RWPE1 (cell line): ENCODE measurements at places on chromosomes 3 and 15.

DNA sequence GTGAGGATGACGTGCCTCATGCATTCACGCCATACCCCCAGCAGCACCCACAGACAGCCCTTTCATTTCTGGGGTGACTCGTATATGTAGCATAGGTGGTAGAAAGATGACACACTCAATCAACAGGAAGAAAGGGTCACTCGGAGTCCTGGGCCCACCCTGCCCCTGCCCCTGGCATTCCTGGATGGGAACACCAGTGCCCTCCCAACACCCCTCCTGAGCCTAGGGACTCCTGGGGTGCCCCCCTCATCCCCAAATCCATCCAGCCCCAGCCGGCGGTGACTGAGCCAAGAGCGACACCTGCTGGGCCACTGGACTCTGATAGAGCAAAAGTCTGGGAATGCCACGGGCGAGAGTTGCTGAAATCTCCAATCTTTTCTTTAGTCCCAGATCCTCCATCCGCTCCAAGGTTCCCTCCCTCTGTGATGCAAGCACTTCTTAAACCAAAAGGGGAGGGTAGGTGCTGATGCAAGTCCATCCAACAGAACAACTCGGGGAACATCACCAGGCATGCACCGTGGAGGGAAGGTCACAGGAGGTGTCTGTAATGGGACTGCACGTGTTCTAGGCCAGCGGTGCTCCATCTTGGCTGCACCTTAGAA lies 31.1 kb downstream of the ACAN start:
- DNase-seq, result peak; percentile 33

GRCh38 chr3:11034309-11034985 lies 41.9 kb downstream of the SLC6A1 start:
- DNase-seq, result peak; percentile 6

- DNase-seq, result peak; percentile 26
These were observed 196.4 kb downstream of the RPLP1 start for GRCh38 chr15:69648775-69649735.

- no peak for DNase-seq
These were observed 7.5 kb downstream of the ARHGAP31 start for GRCh38 chr3:119301662-119302061.

GRCh38 chr15:38153781-38154180 lies 98.9 kb upstream of the SPRED1 start:
- DNase-seq, result no peak
